ENCODE measurements at places on chromosomes 5 and 9. TPM values are rescaled to one million over a fixed set of nuclear protein-coding genes. Genes with fewer than 3 reads are reported as not detected.

The FBXW5 gene
- total RNA-seq, result 255 TPM

The CDH9 gene
- total RNA-seq, result not detected

The GRIA1 gene
- not detected for total RNA-seq

The NUDT12 gene
- 3.4 TPM for total RNA-seq

Measured in dermis blood vessel endothelial cell (primary cell).